ENCODE measurements at places on chromosomes 5 and 9. TPM values are rescaled to one million over a fixed set of nuclear protein-coding genes. Genes with fewer than 3 reads are reported as not detected.

Gene IFNA13
- total RNA-seq = not detected

Gene TAF11L10
- not detected for total RNA-seq

Gene F2RL1
- total RNA-seq = 2.8 TPM

Gene ENTPD8
- total RNA-seq = not detected

Gene IL5
- total RNA-seq = 17.6 TPM

Gene DCAF10
- 13.2 TPM for total RNA-seq

Gene TMEM174
- not detected for total RNA-seq

Gene TMEM8B
- 2.4 TPM for total RNA-seq

Gene STK32A
- not detected for total RNA-seq

Gene C5orf46
- not detected for total RNA-seq

Gene TMOD1
- total RNA-seq = 1.2 TPM

Gene SHISAL2B
- total RNA-seq = not detected

Gene CCDC180
- total RNA-seq = 1.1 TPM
